ENCODE measurements at places on chromosomes 6 and 20. TPM values are rescaled to one million over a fixed set of nuclear protein-coding genes. Genes with fewer than 3 reads are reported as not detected.
A peak's percentile ranks its signal among the peaks of the same experiment; 100 is the strongest.

DNA sequence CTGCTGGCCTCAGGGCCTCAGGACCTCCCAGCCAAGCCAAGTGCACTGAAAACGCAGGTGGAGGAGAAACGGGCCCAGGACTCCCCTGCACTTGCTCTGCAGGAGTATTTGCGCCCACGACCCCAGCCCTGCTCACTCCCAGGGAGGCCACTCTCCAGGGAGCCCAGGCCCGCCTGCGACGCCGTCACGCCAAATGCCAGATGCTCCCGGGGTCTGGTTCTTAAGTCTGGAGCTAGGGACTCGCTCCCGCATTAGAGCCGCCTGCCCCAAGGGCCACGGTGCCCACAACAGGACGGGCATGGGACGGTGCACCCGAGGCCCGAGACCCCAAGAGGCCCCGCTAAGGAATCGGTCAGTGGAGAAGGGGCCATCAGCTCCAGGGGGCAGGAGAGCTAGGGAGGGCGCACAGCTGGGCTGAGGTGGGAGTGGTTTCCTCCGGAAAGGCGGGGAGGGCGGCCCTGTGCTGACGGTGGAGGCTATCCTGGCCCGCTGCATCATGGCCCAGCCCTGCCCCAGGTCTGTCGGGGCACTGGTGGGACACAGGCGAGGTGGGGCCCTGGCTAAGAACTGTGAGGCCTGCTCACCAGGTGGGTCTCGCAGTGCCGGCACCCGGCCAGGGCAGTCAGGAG lies 44.1 kb upstream of the CHRNA4 start:
- ATAC-seq = peak; percentile 13

Gene ZNF311
- 2.9 TPM for total RNA-seq

Gene SYNGAP1
- total RNA-seq = 19.4 TPM

DNA sequence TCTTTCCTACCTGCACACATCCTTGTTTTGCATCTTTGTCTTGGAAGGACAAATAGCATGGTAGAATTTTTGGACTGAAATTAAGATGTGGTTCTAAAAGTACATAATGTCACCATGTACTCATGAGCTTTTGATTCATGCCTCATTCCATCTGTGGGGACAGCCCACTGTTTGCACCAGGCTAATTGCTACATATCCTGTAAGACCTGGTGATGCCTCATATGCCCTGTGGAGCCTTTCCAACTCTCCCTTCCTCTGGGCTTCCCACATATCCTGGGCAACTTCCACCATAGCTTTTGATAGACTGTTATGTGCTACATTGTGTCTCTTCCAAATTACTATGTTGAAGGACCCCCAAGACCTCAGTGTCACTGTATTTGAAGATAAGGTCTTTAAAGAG lies 213.6 kb upstream of the PREP start:
- no peak for ATAC-seq

Gene DSP
- total RNA-seq = 5.6 TPM

DNA sequence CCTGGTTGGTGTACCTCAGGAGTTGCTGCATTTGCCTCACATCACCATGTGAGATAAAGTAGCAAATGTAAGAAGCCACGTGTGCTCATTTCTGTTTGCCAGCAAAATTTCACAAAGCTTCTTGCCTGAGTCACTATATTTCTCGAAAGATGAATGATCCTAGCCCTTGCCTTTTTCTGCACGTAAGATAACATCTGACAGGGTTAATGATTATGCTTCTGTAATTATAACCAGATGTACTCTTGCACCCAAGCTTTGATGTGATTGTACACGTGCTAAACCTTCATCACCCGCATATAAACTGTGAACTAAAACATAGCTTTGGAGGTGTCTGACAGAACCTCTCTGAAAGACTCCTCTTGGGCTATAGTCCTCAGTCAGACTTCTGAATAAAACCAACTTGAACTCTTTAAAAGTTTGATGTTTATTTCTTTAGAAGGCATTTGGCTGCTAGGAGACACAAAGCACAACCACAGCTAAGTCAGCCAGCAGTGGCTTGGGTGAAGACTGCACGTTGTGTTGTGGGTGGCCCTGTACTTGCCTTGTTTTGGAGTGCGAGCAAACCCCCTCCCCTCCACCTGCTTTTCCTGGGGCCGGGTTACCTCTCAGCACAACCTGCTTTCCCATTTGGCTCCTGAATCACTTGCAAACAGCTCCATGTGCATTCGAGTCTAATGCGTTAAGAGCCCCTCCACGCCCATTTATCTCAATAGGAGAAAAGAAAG lies 19.3 kb downstream of the PROKR2 start:
- peak; percentile 32 for ATAC-seq

DNA sequence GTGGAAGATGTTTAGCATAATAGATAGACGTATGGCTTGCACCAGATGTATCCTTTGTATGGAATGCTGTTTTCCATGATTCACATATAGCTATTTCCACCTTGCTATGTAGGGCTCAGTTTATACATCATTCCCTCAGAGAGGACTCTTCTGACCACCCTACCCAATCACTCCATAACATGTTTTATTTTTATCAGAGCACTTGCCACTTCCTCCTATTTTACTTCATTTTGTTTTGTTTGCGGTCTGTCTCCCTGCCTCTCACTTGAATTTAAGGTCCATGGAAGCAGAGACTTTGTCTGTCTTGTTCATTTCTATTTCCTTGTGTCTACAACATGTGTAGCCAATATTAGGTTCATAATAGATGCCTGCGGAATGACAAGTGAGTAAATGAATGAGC lies 266.9 kb upstream of the CITED2 start:
- no peak for ATAC-seq

Gene TFAP2C
- 53.8 TPM for total RNA-seq

DNA sequence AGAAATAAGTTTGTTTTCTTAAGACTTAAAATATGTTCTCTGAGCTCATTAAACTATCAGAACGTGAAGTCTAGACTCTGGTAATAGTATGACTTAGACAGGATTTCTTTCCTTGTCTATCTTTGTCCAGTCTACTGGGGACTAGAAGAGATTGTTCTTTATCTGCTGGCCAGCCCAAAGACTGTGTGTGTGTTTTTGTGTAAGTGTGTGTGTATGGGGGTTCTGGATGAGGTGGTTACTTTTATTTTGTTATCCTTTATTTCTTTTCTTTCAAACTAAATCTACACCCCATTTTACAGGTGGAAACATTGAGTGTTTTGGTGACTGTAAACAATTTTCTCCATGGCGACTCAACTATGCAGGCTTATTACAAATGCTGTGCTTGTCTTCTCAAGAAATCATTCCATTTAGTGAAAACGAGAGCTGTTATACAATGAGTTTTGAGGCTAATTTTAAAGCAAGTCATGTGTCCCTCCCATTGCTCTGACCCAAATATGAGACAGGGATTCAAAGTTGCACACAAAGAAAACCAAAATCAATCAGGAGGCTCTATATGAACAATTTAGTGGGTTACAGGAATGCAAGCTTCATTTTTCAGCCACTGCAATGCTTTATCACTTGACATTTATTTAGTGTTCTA lies 97.6 kb downstream of the ELOVL5 start:
- ATAC-seq = no peak

DNA sequence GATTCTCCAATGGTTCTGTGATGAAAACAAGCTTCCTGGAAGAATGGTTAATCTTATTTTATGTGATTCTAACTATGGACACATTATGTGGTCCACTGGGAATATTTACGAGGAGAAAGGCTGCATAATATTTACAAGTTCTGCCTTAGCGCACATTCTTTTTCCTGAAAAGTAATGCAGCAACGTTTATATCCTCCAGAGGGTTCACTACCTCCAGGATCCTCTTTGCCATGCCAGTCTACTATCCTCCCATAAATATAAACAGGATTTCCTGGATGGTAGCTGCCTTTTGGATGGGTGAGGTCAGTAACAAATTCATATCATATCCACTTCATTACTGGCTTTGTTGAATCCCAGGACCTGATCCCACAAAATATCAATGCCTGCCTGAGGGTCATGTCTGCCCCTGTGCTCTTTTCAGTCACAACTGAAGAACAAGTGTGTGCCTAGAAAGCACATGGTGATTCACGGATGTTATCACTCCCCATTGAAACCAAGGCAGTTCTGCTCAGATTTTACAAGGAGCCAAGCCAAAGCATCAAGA lies 30.4 kb downstream of the ADGRF5 start:
- no peak for ATAC-seq

- ATAC-seq = no peak
Measured at GRCh38 chr20:62426699-62427131, 624 bp downstream of the RBBP8NL start.

Gene FAM83C
- total RNA-seq = 0.25 TPM

Gene JPH2
- 0.09 TPM for total RNA-seq

GRCh38 chr6:36718560-36718959 lies 20.9 kb downstream of the RAB44 start:
- ATAC-seq = no peak

DNA sequence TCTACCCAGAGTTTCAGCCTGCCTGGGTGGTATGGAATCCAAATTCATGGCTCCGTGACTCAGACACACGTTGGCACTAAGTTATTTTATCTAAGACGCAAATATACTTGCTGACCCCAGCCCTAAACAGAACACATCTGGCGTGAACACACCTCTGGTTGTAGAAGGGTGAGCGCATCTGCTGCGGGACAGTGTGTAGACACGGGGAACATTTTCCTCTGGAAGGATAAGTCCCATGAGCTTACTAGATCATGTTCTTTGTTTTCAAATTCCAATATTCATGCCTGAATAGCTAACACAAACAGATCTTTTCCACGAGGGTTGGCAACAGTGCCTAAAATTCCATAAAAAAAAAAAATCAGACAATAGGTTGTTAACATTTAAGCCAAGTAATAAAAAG lies 87.8 kb downstream of the TMEM170B start:
- no peak for ATAC-seq

DNA sequence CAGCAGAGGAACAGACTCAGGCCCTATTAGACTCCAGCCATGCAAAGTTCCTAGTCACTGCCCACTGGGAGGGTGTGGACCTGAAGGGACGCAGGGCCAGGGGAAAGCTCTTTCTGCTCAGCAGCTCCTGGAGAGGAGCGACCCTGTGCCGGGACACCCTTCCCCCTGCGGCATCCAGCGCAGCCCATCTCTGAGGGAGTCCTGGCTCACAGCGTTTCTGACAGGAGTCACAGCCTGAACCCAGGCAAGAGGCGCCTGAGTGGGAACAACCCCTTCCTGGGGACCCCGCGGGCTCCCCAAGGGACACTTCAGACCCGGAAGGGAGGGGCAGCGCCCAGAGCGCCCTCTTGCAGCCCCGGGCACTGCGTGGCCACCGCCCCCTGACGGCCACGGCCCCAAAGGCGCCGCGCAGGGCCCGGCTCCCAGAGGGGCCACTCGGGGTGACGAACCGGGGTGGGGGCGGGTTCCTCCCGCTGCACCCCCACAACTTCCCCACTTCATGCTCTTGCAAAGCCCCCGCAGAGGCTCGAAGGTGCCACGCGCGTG lies 862 bp downstream of the UCKL1 start:
- peak; percentile 13 for ATAC-seq

GRCh38 chr6:142906945-142907470 lies 38.0 kb downstream of the HIVEP2 start:
- no peak for ATAC-seq

Gene BPIFB6
- not detected for total RNA-seq

DNA sequence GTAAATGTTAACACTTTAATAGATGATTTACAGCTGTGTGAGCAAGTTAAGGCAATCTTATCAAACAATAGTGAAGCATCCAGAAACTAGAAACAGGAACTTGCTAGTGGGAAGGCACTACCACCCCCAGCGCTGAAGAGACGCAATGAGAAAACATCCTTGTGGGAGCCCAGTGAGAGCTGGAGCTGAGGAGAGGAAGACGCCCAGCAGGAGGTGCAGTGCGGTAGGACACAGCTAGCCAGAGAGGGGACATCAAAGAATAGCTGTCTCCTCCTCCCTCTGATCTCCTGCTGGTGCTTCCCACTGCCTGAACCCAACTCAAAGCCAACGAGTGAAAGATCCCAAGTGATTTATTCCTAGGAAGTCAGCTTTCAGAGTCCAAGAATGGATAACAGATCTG lies 140.3 kb downstream of the COL12A1 start:
- no peak for ATAC-seq

DNA sequence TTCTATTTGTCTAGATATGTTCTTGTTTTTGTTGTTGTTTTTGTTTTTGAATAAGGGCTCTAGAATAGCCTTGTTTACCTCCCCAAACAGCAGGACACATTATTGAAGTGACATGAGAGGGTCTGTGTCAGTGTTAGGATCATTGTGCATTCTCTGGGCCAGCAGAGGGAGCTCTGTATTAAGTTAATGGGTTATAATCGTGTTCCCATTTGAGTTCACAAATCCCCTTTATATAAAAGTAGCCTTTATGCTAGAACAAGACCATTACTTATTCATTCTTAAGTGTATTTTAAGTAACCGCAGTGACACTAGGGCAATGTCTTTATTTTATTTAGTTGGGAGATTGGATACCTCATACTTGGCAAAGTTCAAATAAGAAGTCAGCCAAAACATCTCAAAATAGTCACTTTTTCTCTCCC lies 44.8 kb downstream of the STK4 start:
- ATAC-seq = peak; percentile 66

- no peak for ATAC-seq
Measured at GRCh38 chr20:8127553-8128255, 4.4 kb upstream of the PLCB1 start.

DNA sequence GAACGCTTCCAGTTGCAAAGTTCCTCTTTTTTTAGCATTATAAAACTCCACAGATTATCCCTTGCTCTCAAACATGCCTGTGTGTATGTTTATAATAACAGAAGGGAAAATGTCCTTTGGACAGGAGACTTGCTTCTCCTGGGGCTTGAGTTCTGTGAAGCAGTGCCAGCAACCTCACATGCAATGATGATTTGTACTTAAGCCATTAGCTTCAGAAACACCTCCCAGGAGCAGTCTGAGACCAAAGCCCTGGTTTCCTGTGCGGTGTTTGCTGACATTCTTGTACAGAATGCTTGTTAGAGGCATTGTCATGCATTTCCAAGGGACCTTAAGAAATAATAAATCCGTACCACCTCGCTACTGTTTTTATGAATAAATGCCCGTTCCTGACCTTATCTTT lies 752.8 kb downstream of the CBLN4 start:
- no peak for ATAC-seq

GRCh38 chr20:33995053-33995831 lies 1.5 kb downstream of the RALY start:
- ATAC-seq = no peak

Gene SOX18
- total RNA-seq = 0.21 TPM

GRCh38 chr6:112008482-112008881 lies 45.4 kb upstream of the CCN6 start:
- no peak for ATAC-seq

GRCh38 chr6:130365166-130366106 lies at the start of gene TMEM200A:
TMEM200A (plus strand) TSS chr6:130366017; CDS start chr6:130440423, 74,406 bp downstream.
- peak; percentile 77 for ATAC-seq

Gene IL17F
- not detected for total RNA-seq

DNA sequence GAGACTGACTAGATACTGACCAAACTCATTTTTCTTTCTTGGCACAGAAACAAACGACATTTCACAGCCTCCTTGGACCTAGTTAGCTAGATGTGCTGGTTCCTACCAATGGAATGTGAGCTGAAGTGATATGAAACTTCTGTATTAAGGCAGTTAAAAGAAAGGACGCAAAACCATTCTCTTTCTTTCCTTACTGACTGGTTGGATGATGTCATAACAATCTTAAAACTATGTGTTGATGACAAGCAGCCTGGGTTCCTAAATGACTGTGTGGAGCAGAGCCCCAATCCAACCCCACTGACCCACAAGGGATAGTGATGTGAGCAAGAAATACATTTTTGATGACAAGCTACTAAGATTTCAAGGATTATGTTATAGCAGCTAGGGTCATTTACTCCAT lies 35.6 kb downstream of the CEP162 start:
- ATAC-seq = no peak

Gene TMEM244
- total RNA-seq = not detected

Gene OPRL1
- 0.56 TPM for total RNA-seq

All from motor neuron (in vitro differentiated cells).